ENCODE measurements at places on chromosomes 1 and 21.

DNA sequence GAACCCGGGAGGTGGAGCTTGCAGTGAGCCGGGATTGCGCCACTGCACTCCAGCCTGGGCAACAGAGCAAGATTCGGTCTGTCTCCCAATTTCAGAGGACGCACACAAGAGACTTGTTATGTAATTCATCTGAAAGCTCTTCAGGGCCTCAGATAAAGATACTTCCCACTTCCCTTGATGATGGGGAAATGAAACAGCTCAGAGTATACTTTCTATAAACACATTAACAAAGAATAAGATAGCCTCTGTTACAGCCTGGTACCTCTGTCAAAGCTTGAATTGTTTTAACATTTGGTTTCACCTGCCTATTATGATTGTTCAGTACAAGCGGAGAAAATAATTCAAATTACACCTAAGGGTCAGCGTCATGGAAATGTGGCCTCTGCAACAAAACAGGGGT lies 622.9 kb upstream of the ADGRL4 start:
- DNase-seq = no peak

GRCh38 chr1:62194651-62195544 lies at the start of gene L1TD1:
L1TD1 (plus strand) TSS chr1:62194849; CDS start chr1:62206629, 11,780 bp downstream.
- peak; percentile 3 for DNase-seq

DNA sequence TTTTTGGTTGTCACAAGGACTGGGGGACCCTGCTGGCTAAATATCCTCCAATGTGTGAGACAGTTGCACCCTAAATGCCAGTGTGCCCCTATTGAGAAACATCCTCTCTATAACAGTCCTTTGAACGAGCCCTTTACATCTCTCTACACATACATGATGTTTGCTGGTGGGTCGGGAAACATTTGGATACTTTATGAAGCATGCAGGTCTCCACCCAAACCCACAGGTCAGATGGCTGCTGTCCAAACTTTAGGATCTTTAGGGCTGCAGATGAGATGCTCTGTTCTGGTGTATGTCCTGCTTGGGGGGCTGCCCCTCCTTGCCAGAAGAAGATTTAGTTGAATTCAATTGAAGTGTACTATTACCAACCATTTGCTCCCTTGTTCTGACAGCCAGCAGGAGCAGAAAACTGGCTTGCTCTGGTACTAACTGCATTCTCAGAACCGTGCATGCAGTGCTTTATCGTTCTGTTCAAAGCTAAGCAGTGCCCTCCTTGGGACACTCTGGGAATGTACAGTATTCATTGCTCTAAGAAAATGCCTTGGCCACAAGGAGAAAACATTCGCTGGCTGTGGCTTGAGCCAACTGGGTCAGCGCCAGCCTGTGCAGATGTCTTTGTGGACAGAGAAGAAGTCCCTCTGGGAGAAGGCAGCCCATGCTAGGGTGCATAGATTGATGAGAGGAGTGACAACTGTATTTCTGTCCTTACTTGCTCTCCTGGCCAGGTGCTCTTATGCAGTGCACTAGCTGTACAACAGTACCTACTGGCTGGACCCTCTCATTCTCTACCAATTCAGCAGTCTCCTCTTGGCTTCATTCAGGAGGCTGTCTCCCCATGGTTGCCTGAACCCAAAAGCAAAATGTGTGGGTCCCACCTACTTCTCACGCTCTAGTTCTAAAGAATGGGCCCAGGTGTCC lies 61.4 kb upstream of the DIRAS3 start:
- peak; percentile 86 for DNase-seq

DNA sequence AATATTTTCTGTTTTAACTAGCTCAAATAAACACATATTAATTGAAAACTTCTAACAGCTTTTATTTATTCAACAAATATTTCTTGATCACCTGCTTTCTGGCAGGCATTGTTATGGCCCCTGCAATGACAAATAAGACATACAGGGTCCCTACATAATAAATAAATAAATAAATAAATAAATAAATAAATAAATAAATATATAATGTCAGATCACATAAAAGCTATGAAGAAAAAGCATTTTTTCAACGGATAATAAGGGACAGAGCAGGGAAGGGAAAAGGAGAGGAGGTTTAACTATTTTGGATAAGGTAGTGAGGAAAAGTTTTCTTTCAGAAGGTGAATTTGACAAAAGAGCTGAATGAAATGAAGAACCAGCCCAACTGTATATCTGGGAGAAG lies 115.0 kb downstream of the MAGI3 start:
- no peak for DNase-seq

GRCh38 chr21:14383596-14384180 lies 742 bp upstream of the HSPA13 start:
- peak; percentile 38 for DNase-seq

GRCh38 chr1:7922301-7922700 lies 18.3 kb downstream of the TNFRSF9 start:
- DNase-seq = peak; percentile 36

GRCh38 chr1:163673759-163674151 lies 352.0 kb downstream of the NUF2 start:
- no peak for DNase-seq

DNA sequence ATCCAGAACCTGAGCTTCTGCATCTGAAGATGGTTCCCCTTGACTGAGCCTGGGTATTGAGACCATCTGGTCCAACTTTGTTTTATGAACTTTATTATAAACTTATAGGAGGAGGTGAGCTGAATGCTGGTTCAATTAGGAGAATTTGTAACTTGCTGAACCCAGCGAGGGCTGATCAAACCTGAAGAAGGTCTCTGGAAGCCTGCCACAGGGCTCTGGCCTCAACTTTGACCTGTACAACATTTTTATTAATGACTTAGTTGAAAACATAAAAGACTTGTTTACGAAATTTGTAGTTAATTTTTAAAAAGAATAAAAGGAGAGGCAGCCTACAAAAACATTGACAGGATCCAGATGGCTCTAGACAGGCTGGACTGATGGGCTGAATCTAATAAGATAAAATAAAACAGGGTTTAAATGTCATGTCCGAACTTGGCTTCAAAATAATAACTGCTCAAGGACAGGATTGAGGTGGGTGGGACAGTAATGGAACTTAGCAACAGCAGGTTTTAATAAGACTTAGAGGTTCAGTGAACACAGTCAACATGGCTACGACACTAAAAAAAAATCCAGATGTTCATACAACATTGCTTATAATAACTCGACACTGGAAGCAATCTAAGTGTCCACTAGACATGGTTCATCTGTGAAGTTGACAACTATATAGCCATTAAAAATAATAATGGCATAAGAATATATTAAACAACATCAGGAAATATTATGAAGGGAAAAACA lies 53.4 kb upstream of the GJB5 start:
- DNase-seq = no peak

GRCh38 chr1:67514300-67514699 lies 84.1 kb upstream of the SERBP1 start:
- DNase-seq = no peak

DNA sequence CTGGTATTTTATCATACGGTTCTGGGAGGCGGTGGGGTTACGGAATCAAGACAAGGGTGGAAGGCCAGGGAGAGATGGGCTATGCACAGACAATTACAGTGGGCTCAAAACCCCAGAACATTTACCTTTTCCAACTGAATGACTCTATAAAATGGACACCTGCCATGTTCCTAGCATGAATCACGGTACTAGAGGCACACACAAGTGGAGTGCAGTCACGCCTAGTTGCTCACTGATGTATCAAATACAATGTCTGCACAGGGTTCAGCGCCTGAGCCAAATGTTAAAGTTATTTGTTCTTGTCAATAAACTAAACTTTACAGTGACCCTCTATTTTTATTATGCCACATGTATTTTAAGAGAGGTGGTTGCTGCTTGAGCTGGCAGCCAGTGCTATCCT lies 121.4 kb downstream of the ATG4C start:
- no peak for DNase-seq

DNA sequence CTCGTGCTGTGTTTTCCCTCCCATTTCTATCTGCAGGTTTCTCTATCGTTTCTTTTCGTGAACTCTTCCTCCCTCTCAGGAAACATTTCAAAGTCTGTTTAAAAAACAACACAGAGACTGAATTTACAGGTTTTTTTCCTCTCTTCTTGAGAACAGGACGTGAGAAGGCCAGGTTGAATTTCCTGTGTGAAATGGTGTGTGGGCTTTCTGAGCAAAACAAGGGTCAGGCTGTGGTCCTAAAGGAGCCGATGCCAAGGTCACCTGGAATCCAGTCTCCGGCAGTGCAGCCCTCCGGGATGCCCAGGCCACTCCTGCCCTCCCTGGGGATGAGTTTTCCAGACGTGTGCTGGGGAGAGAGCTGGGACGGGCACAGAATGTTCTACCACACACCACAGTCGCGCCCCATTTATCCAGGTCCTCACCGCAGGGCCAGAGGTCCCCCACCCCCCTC lies 62.7 kb upstream of the RUNX3 start:
- DNase-seq = no peak

DNA sequence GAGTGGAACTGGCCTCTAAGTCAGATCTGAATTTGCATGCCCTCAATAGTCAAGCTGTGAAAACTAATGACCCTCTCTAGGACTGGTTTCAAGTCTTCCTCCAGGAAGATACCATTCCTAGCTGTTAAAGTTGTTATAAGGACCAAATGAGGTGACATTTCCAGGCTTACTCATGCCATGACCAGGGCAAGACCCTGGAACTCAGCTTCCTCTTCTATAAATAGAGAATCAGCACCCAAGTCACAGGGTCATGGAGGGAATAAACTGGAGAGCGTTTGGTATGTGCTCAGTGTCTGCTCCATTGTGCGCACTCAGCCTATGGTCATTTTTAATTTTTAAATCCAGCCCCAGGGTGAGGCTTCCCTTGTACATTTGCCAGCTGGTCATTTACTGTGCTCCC lies 2.5 kb downstream of the S100A9 start:
- no peak for DNase-seq

- DNase-seq = no peak
Measured at GRCh38 chr1:94873520-94874351, 53.2 kb downstream of the CNN3 start.

DNA sequence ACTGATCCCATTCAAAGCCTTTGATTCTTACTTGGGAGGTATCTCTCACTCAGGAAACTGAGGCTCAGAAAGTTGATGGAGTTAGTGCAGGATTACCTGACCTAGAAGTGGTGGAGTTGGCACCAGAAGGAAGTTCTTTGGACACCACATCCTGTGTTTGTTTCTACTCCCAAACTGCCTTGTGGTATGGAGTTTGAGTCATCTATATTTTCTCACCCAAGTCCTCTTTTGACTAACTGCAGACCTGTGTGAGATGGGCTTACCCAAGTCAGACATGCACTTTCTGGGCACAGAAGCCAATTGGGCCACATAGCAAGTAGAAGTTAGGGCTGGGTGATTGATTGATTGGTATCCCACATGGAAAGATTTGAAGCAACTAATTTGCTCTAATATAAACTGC lies 36.1 kb downstream of the FGGY start:
- DNase-seq = peak; percentile 84

DNA sequence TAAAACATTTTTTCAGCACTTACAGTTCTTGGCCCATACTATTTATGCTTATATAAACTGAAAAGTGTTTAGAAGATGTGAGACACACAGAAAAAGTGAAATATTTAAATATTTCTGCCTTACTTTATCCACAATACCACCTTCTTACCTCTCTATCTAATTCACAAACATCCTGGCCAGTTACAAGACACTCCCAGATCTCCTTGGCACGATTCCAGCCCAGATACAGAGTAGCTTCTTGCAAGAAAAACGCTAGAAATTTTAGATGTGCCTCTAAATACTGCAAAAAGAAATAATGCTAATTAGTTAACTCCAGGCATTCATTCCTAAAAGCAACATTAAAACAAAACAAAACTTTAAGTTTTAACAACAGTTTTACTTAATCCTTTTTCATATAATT lies 68.4 kb downstream of the USP24 start:
- no peak for DNase-seq

Data from ELR (cell line).